ENCODE measurements at places on chromosomes 2 and 18. TPM values are rescaled to one million over a fixed set of nuclear protein-coding genes. Genes with fewer than 3 reads are reported as not detected.

The SERPINB8 gene
- 0.12 TPM for total RNA-seq

The TEKT4 gene
- not detected for total RNA-seq

The C2orf66 gene
- total RNA-seq: not detected

The ACTR1B gene
- 113 TPM for total RNA-seq

The IL36RN gene
- total RNA-seq: not detected

The RND3 gene
- 83.4 TPM for total RNA-seq

The RTP5 gene
- total RNA-seq: not detected

DNA sequence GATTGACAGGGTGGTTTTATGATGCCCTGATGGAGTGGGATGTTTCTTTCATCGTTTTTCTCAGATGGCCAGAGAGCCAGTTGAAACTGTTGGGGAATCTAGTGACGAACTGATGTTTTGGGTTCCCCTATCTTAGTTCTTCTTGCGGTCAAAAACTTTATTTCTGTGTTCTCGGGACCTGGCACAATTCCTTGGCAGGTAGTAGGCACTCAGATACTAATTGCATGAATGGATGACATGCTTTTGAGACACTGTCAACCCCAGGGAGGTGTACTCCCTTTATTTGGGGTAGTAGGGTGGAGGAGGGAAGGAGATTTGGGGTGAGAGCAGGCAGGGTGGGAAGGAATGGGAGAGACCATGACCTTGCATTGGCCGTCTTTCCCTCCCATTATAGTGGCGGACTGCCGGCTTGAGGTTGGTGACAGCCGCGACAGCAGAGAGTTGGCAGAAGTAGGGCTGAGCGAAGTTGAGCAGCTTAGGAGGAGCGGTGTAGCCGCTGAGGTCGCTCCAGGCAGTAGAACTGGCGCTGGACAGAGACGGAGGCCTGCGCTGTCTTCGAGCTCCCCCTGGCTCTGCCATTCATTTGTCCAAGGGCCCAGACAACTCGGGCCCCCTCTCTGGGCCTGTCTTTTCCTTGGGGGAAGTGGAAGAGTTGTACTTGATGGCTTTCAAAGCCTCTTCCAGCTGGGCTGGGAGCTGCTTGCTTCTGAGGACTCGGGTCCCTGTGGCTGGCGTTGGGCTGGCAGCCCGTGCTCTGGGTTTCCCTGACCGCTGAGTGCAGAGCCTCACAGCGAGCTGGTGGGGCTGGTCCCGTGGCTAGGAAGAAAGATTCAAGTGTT, 2.6 kb downstream of the TET3 start:
- no peak for DNase-seq

- DNase-seq: no peak
These were observed 73.8 kb downstream of the RPRM start for GRCh38 chr2:153404792-153405191.

DNA sequence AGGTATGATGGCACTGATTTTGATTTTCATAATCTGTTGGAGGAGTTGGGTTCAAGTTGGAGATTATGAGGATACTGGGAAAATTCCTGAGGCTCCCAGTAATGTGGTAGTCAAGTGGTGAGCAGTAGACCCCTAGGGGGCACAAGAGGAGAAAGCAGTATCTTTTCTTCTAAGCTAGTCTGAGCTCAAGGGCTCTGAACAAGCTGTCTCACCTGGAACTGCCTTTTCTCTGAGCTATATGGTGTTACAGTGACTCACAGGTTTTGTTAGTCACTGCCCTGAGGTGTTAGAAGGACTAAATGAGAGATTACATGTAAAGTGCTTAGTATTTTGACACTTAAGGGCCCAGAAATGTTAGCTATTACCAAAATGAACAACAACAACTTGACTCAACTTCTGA, 42.2 kb downstream of the CD302 start:
- peak; percentile 70 for DNase-seq

DNA sequence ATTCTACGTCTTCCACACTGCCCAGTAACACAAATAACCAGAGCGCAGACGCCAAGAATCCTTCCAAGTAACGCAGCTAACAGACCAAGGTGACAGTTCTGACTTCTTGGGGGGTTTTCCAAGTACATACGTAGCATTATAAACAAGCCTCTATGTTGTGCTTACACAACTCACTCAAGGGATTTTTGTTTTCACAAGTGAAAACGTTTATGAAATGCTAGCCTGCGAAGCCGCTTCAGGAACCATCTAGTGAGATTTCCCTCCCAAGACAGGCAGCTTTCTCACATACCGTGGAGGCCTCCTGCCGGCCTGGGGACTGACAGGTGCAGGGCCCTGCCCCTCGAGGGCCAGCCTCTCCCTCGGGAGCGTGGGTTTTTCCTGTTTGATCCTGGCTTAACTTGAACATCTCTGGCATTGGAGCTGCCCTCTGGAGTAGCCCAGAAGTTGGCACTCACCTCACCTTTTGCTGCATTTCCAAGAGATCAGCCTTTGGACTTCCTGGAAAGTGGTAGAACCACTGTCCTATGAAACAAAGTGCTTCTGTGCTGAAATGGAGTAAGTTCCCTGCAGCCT, 151.1 kb downstream of the MBP start:
- DNase-seq: no peak

- DNase-seq: no peak
These were observed 32.7 kb downstream of the ARHGAP25 start for GRCh38 chr2:68767031-68767961.

GRCh38 chr18:9038277-9038871, 64.1 kb upstream of the NDUFV2 start:
- DNase-seq: no peak

DNA sequence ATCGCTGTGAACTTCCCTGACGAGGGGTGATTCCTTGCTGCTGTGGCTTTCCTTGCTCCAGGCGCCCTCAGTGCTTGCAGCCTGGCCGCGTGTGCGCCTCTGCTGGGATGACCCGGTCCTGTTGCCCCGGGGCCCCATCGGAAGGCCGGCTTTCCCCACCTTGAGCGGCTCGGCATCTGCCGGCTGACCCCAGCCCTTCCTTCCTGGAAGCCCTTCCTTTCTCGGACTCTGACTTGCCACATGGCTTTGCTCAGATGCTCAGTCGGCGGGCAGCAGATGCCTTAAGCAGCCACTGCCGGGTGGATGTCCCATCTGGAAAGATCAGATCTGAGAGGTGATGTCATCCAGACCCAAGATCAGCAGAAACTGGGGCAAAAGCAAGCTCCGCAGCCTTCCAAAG, 100.5 kb upstream of the ODC1 start:
- DNase-seq: no peak

DNA sequence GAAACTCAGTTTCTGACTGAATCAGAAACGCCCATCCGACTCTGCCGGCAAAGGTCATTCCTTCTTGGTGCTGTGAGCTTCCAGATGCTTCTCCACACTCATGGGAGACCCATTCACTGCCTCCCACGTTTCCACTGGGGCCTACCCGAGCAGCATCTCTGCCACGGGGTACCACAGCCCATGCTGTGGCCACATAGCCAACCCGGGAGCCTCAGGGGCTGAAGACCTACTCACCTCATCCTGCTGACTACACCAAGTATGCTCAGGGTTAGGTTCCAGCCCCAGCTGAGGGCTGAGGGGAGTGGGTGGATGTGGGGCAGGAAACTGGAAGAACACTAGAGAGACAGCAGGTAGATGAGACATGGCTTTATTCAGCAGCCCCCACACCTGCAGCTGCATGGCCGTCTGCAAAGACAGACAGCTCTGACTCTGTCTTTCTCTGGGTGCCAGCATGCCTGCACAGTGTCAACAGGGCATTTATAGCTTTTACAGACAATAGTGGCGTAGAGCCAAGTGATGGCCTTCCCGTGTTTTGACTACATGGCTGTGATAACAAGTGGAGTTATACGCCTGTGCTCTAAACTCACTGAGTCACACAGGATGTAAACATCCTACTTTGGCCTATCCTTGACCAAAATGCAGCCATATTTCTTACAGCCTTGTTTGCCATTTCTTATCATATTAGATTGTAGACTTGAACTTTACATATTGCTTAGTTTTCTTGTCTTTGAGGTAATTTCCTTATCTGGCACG, 16.5 kb upstream of the KLHL23 start:
- no peak for DNase-seq

DNA sequence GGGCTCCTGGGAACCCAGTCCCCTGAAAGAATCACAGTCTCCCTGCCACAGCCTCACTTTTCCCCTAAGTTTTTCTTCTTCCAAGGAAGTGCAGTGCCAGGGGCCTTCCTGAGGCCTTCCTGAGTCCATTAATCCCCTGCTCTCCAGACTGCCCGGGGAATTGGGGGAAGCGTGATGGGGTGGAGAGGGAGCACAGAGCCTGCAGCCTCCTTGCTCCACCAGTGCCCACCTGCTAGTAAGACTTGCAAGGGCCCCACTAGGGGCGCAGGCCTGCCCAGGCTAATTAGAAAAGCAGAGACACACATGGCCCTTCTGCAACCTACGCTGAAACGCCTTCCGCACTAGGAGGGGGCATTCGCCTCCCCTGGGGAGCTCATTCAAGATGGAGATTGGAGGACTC, 110.6 kb downstream of the MRO start:
- no peak for DNase-seq

GRCh38 chr2:11387100-11387390, 42.6 kb upstream of the ROCK2 start:
- no peak for DNase-seq

DNA sequence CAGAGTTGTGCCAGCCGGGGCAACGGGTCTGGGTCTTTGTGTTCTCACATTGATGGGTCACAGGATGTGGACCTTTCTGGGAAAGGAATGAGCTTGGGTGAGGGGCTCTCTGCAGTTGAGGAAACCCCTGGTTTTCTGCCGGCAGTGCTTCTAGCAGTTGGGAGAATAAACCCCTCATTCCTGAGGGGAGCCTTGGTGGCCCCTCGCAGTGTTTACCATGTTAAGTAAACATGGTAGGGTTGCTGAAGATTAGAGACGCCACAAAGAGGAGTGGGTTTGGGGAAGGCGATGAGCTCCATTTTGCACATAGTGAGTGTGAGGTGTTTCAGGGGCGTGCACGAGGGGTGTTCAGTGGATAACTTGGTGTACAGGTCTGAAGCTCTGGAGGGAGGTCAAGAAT, 27.7 kb upstream of the PUM2 start:
- no peak for DNase-seq

DNA sequence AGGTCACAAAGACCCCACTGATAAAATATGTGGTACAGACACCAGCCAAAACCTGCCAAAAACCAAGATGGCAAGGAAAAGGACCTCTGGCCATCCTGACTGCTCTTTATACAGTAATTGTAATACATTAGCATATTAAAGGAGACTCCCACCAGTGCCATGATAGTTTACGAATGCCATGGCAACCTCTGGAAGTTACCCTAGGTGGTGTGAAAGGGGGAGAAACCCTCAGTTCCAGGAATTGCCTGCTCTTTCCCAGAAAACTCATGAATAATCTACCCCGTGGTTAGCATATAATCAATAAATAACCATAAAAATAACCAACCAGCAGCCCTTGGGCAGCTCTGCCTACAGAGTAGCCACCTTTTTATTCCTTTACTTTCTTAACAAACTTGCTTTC, 129.8 kb upstream of the EPB41L3 start:
- DNase-seq: no peak

Measured in Caki2 (cell line).